Sciatic nerve (tissue), 2 donors: ENCODE measurements at places on chromosomes 5 and 9. TPM values are rescaled to one million over a fixed set of nuclear protein-coding genes. Genes with fewer than 3 reads are reported as not detected.

GRCh38 chr9:74958587-74958986 is 5.9 kb upstream of the C9orf40 start:
- DNase-seq: no peak

- no peak for DNase-seq
These were observed 558 bp downstream of the GRPEL2 start for GRCh38 chr5:149345892-149346222.

Gene FOXD4L3
- total RNA-seq: not detected

- DNase-seq: no peak
These were observed 172.0 kb upstream of the TBC1D2 start for GRCh38 chr9:98427491-98427890.

- no peak for DNase-seq
These were observed 367.1 kb upstream of the PDE4D start for GRCh38 chr5:60260658-60261057.

- no peak for DNase-seq
These were observed 932.9 kb upstream of the DMAC1 start for GRCh38 chr9:8732367-8733075.

- DNase-seq: no peak
These were observed 4.5 kb downstream of the PURA start for GRCh38 chr5:140118302-140118936.

Gene SHROOM1
- 33.3 TPM for total RNA-seq

- no peak for DNase-seq
These were observed 7.1 kb upstream of the CNTRL start for GRCh38 chr9:121067640-121068039.

DNA sequence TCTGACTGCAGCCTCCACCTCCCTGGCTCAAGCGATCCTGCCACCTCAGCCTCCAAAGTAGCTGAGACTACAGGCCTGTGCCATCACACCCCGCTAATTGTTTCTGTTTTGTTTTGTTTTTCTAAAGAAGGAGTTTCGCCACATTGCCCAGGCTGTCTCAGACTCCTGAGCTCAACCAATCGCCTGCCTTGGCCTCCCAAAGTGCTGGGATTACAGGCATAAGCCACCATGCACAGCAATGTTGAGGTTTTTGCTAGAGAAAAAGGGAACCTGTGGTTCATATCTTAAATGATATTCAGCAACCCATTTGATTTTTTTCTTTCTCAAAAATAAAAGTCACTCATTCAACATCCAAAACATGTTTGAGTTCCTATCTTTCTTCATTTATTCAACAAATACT is 20.4 kb upstream of the DELE1 start:
- DNase-seq: no peak

Gene PCDHB15
- total RNA-seq: 7.3 TPM

DNA sequence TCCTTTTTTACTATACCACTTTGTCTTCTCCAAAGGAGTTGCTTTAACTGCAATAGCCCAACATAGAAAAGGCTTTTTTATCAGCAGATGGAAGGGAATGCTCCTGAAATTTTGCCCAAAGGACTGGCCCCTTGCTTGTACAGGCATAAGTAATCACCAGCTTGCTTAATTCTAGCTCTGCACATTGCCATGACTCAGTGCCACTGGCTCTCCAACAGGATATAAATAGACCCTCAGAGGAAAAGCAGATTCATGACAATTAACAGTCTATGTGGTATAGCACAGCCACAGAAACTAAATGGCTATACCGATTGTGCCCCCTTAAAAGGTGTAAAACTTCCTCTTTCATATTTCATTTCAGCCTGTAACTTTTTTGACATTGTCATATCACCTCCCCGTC is 227.0 kb downstream of the ZNF608 start:
- DNase-seq: no peak

DNA sequence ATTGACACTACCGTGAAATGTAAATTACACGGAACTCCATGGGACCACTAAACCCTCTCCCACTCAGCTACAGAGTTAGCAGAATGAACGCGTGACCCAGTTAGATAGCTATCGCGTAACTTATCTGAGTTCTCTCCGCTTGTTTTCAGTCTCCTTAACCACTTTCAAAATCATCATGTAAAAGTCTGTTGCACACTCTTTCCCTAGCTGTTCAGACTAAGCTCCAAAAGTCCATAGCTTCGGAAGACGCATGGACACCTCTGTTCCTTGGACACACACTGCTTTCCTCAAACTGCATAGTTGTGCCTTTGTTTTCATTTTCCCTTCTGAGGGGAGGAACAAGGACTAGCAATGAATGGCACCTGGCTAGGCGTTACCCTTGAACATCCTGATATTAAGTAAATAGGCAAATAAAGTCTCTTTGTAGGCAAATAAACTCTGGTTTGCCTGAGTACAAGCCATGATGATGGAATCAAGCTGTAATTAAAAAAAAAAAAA is 83.3 kb downstream of the DAPK1 start:
- DNase-seq: no peak

GRCh38 chr5:112349371-112349770 is 69.7 kb downstream of the EPB41L4A start:
- no peak for DNase-seq

Gene NDOR1
- total RNA-seq: 16.5 TPM

DNA sequence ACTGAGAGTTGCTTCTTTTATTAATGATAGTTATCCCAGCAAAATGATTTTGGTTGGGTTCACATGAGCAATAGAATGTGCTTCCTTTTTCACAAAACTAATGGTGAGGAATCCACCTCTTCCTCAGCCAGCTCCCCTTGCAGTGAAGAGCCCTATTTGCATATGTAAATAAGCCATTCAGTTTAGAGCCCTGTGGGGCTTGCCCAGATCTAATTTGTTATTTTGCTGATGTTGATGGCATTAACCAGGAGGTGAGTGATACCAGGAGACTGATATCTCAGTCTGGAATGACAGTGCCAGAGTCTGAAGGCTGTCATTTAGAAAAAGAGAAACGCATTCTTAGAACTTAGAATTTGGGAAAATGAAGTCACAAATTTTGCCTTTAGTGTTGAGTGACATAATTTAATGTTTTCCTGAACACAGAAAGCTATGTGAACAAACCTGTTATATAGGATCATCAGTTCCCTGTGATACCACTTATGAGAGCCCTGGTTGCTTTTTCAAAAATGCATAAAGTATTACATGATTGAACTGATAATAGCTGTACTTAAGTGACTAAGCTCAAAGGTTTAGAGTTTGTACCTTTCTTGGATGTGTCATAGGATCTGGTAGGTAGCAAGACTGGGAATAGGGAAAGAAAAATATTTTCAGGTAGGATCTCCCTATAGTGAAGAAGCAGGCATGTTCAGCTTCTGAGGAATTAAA is 271.6 kb downstream of the MAST4 start:
- no peak for DNase-seq

Gene OLFM1
- 40.7 TPM for total RNA-seq
